ENCODE measurements at places on chromosomes 2 and 18.

- DNase-seq: peak; percentile 30
These were observed 12.5 kb downstream of the NMS start for GRCh38 chr2:100482741-100483140.

DNA sequence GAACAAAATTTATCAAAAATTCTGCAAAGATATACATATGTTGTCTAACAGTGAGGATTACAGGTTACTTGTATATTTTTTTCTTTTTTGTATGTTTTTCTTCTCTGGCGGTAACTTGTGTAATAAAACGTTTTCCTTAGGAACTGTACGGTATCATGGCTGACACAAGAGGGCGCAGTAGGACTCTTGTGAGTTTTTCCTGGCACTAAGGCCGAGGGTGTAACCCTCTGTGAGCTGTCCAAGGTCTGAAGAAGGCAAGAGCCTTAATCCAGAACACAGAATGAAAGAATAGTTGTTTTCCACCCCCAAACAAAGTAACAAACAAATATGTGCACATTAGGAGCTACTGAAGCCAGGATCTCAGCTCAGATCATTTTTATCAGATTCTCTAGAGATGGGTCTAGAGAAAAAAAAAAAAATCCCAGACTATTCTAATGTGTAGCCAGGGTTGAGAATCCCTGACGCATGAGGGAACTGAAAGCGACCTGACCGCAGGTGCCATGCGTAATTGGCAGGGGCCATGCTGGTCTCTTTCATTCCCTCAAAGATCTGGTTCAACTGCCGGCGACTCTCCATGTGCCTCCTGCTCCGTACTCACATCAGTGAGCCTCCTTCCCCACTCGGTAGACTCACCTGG lies 27.0 kb downstream of the TMEM200C start:
- DNase-seq: peak; percentile 78

DNA sequence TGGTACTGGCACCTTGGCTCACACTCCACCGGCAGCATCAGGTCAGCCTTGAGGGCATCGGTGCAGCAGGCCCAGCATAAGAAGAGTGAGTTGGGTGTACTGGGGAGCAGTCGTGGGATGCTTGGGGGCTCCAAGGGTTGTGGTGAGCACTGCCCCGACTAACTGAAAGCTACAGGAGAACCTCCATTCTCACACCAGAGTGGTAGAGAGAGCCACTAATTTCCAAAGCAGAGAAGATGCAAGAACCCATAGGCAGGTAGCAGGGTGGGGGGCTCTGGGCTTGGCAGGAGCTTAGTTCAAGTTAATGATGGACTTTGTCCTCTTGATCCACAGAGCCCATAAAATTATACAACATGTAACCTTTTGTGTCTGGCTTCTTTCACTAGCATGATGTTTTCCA lies 148.0 kb upstream of the SMAD2 start:
- DNase-seq: no peak

DNA sequence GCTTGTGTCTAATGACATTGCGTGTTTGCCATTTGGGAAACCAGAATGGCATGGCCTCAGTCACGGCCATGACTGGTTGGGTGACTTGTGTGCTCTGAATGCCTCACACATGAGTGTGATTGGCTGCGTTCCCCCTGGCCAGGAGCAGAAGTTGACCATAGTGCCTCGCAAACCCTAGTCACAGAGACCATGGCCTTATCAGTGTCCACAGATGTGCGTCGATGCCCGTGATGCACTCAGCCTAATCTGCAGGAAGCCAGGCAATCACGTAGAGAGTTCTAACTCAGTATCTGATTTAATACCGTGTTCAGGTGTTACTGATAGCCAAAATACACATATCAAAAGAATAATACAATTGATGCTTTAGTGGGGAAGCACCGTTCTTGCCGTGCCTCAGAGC lies 64.0 kb downstream of the BOLA3 start:
- no peak for DNase-seq

- no peak for DNase-seq
These were observed 264.7 kb downstream of the RNF152 start for GRCh38 chr18:61628085-61628484.

DNA sequence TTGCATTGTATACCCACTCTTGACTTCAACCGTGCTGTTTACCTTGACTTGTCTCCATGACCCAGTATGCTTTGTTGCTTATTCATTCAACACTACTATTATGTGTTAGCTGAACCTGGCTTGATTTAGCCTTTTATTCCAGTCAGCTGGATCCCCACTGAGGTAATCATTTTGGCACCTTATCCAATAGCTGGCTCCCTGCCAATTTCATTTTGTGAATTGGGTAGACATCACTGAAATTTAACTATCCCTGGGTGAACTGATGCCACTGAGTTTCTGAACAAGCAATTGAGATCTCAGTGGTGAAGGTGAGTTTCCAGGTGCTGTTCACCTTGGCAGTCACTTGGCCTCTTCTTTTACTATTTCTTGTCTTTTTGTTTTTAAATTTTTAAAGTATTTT lies 584.3 kb downstream of the ADCYAP1 start:
- DNase-seq: no peak

- DNase-seq: no peak
These were observed 82.2 kb upstream of the KCTD1 start for GRCh38 chr18:26630596-26630995.

- no peak for DNase-seq
These were observed 42.8 kb upstream of the CYTIP start for GRCh38 chr2:157486596-157487270.

- no peak for DNase-seq
These were observed 102.8 kb upstream of the SALL3 start for GRCh38 chr18:78876868-78877267.

GRCh38 chr18:75247611-75248421 lies 37.2 kb downstream of the TSHZ1 start:
- no peak for DNase-seq

DNA sequence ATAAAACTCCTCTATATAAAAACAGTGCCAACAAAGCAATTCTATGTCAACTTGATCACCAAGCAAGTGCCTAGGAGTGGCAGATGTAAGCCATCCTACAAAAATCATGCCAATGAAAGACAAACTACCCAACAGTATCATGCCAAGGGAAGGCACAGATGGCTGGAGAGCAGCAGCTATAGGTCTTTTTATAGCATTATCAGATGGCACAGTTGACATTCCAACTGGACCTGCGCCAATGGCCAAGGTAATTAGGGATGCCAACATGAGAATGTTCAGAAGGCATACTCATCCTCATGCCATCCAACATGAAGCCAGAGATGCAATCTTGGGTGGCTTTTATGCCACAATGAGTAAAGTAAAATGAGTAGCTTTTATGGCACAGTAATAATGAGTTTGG lies 237.3 kb downstream of the OTX1 start:
- DNase-seq: no peak

DNA sequence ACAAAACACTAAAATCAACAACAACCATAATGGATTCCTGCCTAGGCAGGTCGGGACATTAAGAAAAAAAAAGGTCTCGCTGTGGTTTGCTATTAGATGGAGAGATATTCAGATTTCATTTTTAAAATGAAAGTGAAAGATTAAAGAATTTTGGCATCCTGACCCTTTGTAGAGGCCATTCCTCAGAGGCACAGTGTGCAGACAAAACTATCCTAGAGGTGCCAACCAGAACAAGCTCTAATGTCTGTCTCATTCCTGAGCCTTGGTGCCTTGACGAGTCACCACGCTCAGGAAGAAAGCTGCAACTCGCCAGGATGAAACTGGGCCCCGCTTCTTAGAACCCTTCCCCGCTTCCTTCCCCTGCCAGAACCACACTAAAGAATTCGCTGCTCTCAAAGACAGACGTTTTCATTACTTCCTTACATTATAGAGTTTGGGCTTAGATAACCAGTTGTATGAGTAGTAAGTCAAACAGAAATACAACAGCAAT lies 156.0 kb downstream of the TGIF1 start:
- DNase-seq: peak; percentile 35

DNA sequence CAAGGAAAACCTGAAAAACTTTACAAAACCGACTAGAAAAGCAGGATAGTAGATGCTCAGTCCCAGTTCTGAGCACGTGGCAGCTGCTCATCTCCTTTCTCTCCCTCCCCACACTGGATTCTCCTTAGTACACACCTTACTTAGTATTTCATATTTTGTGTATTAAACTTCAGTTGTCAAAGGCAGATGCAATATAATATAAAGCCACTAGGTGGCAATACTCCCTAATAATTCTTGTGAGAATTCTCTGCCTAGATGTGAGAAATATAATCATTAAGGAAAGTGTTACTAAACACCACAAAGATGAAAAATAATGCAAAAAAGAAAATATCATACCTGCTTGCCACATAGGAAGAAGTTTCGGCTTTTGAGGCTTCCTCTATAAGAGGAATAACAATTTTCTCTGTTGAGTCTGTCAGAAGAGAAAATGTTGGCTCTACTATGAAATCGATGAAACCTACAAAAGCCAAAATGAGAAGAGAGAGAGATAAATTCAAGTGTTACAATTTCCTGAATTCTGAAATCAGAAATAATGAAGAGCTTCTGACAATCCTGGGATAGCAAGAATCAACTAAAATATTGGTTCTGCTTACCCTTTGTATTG lies 200.6 kb downstream of the PPP1R1C start:
- DNase-seq: peak; percentile 79

- no peak for DNase-seq
These were observed 8.8 kb upstream of the RAPH1 start for GRCh38 chr2:203543898-203544328.

DNA sequence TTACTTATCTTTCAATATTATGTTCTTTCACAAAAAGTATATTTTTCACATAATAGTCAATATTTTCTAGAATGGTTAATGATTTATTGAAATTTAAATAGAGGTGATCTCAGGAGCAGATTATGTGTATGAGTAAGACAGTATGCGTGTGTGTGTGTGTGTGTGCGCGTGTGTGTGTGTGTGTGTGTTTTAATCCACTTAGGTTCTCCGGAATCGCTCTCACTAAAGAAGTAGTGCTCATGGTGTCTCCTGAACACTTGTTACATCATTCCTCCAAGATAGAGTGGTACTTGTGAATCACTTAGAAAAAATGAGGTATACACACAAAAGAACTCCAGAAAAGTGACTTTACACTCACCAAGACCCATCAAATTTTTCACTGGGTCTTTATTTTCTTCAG lies 91.0 kb upstream of the KCNH7 start:
- DNase-seq: no peak

GRCh38 chr2:171244970-171245782 lies 84.5 kb upstream of the TLK1 start:
- DNase-seq: no peak

DNA sequence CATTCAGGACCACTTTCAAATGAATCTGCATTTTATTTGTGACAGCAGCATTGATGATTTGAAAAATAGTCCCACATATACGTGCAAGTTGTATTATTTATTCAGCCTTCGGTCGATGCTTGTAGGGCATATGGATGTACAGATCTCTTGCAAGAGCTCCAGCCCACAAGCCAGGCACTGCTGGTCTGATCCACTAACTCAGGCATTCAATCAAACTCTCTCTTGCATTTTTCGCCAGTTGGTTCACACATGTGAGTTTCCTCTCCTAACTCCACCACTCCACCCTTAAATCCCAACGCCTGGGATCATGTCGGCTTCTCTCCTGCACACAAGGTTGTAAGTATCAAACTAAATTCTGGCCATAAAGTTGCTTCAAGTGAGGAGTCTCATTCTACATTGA lies 318.7 kb downstream of the CYP26B1 start:
- DNase-seq: no peak

DNA sequence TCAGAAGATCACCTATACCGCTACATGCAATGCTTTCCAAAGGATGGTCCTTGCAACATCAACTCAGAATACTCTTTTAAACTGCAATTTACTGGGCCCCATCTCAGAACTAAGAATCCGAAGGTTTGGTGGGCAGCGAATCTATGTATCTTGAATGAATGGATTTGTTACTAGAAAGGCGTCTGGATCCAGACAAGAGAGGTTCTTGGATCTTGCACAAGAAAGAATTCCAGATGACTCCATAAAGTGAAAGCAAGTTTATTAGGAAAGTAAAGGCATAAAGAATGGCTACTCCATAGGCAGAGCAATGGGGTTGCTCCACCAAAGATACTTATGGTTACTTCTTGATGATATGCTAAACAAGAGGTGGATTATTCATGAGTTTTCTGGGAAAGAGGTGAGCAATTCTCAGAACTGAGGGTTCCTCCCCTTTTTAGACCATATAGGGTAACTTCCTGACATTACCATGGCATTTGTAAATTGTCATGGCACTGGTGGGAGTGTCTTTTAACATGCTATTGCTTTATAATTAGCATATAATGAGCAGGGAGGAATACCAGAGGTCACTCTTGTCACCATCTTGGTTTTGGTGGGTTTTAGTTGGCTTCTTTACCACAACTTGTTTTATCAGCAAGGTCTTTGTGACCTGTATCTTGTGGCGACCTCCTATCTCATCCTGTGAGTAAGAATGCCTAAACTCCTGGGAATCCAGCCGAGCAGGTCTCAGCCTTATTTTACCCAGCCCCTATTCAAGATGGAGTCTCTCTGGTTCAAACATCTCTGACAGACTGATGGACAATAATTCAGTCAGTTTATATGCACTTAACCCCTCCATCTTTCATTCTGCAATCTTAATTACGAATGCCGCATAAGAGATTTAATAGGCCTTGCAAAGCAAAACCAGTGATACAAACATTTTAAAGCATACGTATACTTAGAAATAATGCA lies 7.5 kb upstream of the RMDN2 start:
- no peak for DNase-seq

GRCh38 chr2:19287324-19287723 lies 71.1 kb downstream of the OSR1 start:
- no peak for DNase-seq

GRCh38 chr2:9779596-9780264 lies 63.5 kb upstream of the TAF1B start:
- DNase-seq: peak; percentile 67

- no peak for DNase-seq
These were observed 352.2 kb downstream of the DLGAP1 start for GRCh38 chr18:4102901-4103300.

DNA sequence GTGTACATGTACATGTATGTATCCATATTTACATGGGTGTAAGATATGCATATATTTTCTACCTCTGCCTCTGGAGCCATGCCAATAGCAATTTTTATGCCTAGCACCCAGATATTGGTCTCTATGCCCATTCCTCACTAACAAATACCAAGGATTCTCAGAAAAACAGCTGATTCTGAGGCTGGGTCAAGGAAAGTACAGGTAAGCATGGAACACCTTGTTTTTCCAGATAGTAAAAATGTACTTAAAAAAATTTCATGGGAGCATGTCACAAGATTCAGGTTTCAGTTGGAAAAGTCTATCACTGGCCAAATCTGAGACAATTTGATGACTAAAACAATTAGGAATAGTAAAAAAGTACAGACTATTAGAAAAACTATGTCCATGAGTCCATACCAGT lies 114.5 kb upstream of the MAPRE2 start:
- no peak for DNase-seq

DNA sequence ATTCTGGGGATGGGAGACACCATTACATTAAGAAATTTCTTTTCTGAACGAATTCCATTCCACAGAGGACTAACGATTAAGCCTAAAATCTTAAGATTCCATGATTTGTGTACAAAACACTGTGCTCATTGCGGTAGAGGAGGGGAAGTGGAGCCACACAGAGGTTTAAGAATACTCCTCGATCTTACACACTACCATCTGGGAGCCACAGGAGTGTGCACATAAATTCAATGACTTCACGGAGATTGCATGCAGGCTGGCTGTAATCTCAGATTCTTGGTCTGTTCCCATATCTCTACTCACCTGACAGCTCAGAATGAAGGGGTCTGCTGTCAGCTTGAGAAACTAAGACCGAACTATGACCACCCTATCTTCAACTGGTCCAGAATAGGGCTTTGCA lies 762 bp downstream of the VPS4B start:
- DNase-seq: no peak

- DNase-seq: no peak
These were observed 43.8 kb downstream of the AGFG1 start for GRCh38 chr2:227515742-227516141.

GRCh38 chr2:30510409-30510808 lies 63.4 kb downstream of the LCLAT1 start:
- no peak for DNase-seq

All from NAMALWA (cell line).